ENCODE measurements at places on chromosomes 2 and 18.

DNA sequence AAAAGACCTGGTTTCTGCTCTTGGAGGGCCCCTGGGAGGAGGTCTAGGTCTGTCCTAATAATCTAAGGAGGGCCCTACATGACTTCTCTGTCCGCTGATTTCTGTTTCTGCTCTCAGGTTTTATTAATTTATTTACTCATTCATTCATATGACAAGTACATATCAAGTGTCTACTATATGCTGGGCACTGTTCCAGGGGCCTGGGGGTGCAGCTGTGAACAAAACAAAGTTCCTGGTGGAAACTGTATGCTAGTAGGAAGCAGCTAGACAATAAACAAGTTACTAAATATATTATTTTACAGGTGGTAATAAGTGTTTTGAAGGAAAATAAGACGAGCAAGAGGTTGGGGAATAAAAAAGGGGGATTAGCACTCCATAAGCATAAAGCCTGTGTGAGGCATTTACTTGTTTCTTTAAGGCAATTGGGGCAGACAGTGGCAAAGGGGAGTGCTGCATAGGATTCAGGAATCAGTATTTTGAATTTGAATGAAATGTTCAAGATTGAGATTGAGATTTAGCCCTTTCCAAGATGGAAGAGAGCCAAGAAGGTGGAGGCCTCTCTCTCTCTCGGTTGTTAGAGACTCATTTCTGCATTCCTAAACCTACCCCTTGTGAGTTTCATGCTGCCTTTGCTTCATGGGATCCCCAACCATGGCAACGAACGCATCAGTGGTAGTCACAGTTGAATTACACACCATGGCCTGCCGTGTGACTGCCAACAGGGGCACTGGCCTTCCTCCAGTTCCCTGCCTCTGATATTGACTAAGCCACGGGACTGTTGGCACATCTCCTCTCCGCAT is 28.3 kb downstream of the DRC1 start:
- no peak for DNase-seq

- no peak for DNase-seq
Measured at GRCh38 chr2:15159206-15159605, 401.9 kb downstream of the NBAS start.

DNA sequence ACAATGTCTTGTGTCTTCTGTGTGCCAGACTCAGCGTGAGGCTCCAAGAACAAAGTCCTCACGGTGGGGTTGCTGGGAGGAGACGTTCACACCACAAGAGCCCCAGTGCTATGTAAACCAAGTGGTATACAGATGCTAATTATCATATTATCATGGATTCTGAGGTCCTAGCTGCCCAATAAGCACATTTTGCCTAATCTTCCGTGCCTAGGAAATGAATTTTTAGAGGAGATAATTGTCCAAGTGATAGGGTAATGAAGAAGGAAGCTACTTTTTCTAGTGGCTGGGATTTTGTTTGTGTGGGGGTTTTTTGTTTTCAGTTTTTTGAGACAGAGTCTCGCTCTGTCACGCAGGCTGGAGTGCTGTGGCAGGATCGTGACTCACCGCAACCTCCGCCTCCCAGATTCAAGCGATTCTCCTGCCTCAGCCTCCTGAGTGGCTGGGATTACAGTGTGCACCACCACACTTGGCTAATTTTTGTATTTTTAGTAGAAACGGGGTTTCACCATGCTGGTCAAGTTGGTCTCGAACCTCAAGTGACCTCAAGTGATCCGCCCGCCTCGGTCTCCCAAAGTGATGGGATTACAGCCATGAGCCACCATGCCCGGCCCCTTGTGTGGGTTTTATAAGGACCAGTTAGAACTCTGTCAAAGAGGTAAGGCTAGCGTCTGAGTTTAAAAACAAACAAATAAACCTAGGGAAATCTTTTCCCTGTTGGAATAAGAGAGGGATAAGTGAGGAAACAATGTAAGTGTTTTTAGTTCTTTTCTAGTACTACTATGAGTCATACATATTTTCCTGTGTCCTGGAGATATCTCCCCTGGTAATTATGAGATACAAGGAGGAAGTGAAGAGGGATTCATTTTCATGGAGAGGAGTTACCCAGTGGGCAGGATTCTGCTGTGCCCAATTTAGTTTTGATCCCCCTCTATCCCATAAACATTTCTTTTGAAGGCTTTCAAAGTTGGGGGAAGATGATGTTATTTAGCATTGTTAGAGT is 9.5 kb upstream of the SMAD7 start:
- DNase-seq = no peak

DNA sequence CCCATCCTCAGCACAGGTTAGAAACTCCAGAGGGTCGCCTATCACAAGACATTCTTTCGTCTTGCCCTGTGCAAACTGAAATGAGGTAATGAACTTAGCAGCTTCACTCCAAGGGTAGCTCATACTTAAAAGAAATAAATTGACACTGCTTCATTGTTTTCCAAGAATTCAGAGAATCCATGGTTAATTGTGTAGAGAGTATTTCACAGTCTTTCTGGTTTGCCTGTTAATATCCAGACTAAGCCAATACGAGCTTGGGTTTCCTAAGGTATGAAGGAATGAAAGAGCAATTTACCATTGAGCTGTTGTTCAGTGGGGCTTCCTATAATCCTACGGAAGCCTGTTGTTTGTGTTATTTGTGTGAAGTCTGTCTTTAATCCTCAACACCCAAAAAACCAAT is 58.7 kb downstream of the FAM124B start:
- no peak for DNase-seq

DNA sequence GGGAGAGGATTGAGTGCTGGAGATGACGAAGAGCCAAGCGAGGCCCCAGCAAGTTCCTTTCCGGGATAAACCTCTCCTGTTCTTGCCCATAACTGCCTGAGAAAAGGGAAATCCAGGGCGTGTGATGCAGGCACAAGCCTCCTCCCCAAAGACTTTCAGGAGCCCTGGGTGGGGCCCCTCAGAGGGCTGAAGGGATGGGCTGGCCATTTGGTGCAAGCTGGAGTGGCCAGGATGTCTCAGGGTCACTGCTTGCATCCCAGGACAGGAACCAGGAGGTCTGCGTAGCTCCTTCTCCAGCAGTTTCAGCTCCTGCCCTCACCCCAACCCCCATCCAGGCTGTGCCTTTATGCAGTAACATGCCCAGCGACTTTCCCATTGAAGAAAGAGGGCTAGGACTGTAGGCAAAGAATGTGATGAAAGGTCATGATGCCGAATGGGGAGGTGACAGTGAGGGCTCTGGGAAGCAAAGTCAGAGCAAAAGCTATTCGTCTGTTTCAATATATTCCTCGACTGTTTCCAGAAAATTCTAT is 80.2 kb downstream of the PXDN start:
- DNase-seq = no peak

GRCh38 chr2:135998879-135999278 is 13.5 kb upstream of the DARS1 start:
- DNase-seq = no peak

GRCh38 chr2:41405441-41405840 is 642.4 kb upstream of the PKDCC start:
- no peak for DNase-seq

DNA sequence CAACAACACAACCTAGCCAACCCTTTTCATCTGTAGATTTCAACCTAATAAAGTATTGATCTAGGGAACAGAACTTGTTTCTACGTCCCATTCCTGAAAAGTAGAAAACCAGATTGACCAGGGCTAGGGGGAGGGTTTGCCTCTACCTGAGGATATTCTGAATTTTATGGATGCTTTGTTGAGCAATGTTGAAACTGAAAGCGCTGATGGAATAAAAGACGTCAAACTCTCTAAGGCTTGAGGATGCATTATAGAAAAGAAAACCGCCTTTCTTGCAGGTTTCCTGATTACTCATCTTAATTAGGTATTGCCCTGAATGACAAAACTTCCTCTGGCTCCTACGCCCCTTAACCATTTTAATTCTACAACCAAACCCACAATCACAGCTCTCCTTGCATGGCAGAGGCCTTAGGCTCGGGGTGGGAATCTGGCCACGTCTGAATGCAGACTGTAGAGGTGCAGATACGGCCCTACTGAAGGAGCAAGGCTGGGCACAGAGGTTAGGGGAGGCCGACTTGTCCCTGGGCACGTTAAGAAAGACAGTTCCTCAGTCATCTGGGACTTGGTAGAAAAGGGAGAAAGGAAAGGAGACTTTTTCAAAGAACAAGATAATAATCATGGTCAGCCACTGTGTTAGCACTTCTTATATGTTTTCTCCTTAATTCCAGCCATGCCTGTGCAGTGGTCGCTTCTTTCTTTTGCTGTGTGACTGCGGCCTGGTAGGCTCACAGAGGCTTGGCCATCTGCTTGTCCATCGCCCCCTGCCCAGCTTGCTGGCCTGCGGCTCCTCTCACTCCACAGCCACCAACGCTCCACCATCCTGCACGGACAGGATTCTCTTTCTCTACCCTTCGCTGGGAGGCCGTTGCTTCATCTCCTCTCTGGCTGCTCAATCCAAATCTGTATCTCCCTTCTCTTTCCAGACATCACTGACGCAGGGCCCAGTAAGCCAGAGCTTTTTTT is 209.5 kb downstream of the VAPA start:
- DNase-seq = no peak

DNA sequence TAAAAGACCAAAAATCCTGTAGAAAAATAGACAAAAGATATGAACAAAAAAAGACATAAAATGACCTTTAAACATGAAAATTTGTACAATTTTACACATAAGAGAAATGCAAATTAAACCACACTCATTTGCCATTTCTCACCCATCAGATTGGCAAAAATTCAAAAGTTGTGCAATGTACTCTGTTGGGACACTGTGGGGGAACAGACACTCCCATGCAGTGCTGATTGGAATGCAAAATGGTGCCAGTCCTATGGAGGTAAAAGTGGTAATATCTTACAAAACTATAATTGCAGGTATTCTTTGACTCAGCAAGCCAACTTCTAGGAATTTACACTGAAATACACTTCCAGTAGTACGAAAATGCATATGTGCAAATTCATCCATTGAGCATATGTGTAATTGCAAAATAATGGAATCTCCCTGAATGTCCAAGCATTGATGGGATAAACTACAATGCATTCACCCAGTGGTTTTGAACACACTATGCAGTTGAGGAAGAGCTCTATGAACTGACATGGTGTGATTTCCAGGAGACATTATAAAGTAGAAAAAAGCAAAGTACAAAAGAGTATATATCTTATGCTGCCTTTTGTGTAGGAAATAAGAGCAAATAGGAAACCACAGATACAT is 201.8 kb upstream of the ZNF521 start:
- DNase-seq = no peak

DNA sequence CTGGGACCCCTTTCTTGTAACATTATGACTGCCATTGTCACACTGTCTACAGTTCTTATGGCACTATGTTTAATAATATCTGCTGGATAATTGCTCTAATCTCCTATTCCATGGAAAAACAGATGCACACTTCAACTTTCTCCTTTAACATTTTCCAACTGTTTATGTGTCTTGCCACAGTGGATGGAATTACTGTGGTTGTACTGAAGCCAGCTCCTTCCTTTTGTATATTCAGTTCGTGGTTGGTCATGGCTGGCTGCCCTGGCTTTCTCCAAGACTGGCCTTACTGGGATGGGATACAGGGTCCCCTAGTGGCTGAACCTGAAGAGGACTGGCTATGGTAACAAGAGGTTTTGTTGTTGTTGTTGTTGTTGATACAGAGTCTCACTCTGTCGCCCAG is 113.9 kb downstream of the SS18 start:
- no peak for DNase-seq

GRCh38 chr2:175097297-175097696 is 70.7 kb downstream of the ATF2 start:
- no peak for DNase-seq

DNA sequence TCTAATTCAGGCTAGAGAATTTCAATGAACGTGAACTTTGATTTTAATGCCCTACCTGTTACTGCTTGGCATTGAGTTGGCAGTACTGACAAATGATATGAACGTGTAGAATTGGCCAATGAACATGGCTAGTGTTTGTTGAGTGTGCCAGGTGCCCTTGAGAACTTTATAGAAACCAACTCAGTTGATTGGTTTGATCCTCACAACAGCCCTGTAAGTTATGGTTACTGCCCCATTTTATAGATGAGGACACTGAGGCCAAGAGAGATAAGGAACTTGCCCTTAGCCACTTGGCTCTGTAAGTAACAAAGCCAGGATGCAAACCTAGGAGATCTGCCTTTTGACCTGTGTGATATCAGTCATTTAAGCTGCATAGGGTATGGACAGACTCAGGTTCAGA is 275.7 kb downstream of the NEDD4L start:
- no peak for DNase-seq

GRCh38 chr18:79964330-79965118 is at the start of gene HSBP1L1:
Gene HSBP1L1 (plus strand): TSS chr18:79964643. CDS start chr18:79964736, 93 bp downstream.
- DNase-seq = no peak

GRCh38 chr2:10407841-10408648 is 40.1 kb downstream of the ODC1 start:
- DNase-seq = no peak

DNA sequence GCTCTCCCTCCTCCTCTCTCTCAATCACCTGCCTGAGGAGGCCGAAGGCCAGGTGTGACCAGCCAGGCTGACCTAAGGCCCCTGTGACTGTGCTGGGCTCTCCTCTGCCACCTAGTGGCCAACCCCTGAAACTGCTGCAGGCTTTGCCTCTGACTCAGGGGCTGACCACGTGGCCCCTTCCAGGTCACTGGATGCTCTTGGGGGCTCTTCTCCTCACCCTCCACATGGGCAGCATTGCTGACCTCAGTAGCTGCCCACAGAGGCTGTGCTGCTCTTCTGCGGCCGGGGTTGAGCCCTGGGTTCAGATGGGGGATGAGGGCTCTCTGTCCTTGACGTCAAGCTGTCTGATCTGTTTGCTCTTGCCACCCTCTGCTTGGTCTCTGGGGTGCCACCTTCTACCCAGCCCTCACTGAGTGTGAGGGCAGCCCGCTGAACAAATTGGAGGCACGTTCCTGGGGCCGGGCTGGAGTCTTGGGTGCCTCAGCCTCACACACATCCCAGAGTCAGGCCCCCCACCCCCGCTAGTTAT is 122.7 kb downstream of the TWIST2 start:
- DNase-seq = no peak

- no peak for DNase-seq
Measured at GRCh38 chr18:46341986-46342525, 237.9 kb downstream of the HAUS1 start.

DNA sequence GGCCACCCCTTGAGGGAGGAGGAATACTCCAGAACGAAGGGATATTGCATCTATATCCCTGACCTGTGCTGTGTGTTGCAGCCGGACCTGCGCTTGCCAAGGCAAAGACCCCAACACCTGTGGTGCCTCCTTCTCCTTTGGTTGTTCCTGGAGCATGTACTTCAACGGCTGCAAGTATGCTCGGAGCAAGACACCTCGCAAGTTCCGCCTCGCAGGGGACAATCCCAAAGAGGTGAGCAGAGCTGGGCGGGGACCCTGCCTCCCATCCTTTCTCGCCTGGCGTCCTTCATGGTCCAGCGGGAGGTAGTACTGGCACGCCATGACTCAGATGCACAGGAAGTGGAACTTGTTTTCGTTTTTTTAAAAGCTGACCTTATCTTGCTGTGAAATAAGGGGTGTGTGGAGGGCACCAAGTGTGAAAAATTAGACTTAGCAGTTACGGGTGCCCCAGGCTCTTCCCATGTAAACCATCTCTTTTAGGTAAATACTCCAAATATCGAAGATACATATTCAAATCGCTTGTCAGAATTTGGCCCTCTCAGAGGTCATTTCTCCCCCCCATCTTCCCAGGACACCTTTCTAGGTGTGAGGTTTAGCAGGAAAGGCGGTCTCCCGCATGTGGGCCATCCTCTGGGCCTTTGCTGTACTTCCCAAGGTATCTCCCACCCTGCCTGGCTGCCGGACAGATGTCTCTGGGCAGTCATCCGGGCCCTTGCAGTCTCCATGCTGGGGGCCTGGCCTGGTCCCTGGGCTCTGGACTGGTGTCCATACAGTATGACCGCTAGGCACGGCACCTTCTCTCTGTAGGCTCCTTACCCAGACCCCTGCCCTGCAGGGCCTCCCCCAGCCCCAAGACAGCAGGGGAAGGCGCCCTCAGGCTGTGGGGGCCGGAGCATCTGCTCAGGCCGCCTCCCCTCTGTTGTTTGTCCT is 57.6 kb downstream of the BOLA3 start:
- no peak for DNase-seq
